ENCODE measurements at places on chromosomes 1 and 21.
A peak's percentile ranks its signal among the peaks of the same experiment; 100 is the strongest.

- DNase-seq, result no peak
These were observed 576.1 kb upstream of the RGS18 start for GRCh38 chr1:191582169-191582568.

DNA sequence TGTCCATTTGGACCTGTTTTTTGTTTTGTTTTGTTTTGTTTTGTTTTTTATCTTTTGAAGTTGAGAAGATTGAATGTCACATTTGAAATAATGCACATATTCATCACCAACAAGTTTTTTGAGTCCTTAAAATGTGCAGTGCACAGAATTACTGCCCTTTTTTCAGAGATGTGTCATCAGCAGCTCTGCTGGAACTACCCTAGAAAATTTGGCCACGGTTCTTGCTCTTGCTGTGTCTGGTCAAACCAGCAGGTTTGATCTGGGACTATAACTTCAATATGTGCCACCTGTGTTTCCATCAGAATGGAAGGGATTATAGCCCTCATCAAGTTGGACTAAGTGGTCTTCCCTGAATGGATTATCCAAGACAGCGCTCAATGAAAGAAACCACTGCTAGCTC lies 24.1 kb upstream of the CNN3 start:
- DNase-seq, result no peak

GRCh38 chr1:64574301-64574700 lies 104.4 kb downstream of the CACHD1 start:
- no peak for DNase-seq

- no peak for DNase-seq
These were observed 116.5 kb upstream of the COL24A1 start for GRCh38 chr1:86273066-86273465.

DNA sequence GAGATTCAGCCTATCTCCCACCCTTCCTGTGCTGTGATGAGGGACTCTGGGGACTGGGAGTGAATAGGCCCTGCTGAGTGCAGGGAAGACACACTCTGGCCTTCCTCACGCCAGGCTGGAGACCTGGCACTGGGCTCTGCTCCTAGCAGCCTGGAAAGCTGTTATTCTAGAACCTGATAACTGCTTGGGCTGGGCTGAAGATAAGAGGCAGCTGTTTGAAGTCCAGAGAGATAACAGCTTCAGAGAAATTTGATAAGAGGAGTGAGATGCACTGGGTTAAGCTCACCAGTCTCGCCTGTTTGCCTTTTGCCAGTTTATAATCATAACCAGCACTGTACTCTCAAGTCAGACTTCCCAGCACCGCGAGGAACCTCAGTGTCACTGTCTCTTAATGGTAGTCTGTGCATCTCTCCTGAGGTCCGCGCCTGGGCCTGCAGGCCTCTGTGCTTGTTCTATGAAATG lies 46.6 kb upstream of the GPR37L1 start:
- no peak for DNase-seq

- no peak for DNase-seq
These were observed 137.1 kb downstream of the CAMTA1 start for GRCh38 chr1:6922096-6922931.

DNA sequence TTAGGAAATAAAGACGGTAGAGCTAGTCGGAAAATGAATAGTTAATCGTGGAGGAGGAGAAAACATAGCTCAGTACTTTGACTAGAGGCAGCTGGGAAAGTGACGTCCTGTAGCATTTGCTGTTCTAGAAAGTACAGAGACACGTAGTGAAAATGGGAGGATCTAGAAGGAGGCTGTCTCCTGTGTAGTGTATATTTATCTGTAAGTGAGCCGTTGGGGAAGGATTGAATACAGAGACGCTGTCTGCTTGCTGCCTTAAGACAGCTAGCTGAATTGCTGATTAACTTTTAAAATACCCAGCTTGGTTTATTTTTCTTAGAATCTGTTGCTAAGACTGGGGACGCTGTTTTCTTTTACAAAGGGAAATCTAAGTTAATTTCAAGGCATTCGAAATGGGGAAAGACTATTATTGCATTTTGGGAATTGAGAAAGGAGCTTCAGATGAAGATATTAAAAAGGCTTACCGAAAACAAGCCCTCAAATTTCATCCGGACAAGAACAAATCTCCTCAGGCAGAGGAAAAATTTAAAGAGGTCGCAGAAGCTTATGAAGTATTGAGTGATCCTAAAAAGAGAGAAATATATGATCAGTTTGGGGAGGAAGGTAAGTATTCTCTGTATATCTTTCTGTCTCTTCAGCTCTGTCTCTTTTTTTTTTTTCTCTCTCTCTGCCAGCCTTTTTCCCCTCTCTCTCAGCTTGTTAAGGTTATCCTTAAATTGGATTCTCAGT lies at the start of gene DNAJB4:
DNAJB4 (plus strand) TSS at position 221 of the 729 bp plus-strand sequence; CDS start at position 393, 172 bp downstream.
- DNase-seq, result peak; percentile 7

GRCh38 chr1:201511396-201511940 lies 4.5 kb upstream of the CSRP1 start:
- no peak for DNase-seq

DNA sequence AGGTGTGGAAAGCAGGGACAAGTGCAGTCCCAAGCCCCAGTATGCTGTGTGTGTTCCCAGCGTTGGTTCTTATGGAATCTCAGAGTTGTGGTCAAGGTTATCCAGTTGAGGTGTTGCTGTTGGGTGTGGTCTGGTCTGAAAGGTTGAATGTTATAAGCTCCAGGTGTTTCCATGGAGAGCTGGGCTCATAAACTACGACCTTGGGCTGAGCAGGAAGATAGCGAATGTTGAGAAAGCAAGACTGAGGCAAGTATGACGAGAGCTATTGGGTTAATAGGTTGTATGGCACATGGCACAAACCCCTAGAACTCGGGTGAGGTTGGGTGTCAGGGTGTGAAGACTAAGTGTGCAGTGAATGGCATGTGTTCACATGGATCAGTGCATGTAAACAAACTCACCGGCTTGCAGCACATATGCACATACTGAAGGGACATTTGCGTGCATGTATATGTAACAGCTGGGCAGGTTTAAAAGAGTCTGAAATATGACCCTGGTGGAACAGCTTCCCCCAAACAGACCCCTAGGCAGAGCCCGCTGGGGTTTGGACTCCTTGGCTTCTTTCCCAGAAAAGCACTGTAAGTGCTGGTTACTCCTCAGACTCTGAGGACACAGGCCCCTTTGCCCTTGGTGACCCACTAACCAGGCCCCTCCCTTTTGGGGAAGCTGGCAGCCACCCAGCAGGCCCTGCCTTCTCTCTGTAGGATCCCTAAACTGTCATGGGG lies 117.5 kb downstream of the NAV1 start:
- no peak for DNase-seq

DNA sequence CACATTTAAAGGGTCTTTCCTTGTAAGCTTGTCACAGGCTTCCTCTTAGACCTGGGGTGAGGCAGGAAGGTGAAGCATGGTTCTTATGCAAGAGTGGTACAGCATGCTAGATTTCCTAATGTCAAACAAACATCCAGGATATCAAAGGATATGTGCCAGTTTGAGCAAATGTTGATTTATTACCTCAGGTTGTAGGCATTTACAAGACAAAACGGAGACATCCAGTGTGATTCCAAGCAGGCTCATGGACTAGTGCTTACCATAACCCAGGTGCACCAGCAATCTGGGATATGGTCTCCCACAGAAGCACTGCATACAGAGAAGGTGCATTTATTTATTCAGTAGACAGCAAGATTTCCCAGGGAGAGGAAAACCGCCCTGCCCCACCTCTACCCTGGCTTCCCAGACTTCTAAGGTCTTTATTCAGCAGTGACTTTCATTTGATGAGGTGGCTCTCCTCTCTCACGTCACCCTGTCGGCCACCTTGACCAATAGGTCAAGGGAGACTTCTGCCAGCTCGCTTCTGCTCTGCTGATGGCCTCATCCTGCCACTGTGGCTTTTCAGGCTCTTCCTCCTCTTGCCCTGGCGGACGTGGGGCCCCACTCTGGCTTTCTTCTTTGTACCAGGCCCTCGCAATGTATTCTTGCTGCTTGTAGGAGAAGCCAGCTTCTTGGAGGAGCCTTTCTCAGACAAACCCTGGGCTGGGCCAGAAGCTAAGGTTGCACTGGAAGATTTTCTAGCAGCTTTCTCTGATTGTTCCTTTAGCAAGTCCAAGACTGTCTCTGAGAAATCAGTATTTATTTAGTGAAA lies 25.6 kb downstream of the HHIPL2 start:
- no peak for DNase-seq

DNA sequence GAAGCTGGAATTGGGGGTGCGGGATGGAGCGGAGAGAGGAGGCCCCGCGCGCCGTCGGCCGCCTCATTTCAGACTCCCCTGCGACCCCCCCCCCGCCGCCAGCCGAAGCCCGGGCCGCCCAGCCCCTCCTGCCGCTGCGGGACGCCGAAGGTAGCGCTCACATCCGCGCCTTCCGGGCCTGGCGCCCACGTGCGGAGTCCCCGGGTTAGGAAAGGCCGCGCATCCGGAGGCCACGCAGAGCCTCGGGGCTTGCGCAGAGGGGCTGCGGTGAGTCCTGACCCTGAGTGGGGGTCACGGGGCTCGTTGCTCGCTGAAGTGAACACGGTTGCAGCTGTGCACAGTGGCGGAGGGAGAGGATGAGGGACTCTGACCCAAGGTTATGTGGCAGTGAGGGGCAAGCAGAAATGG lies 552 bp upstream of the ZNF496 start:
- peak; percentile 44 for DNase-seq

DNA sequence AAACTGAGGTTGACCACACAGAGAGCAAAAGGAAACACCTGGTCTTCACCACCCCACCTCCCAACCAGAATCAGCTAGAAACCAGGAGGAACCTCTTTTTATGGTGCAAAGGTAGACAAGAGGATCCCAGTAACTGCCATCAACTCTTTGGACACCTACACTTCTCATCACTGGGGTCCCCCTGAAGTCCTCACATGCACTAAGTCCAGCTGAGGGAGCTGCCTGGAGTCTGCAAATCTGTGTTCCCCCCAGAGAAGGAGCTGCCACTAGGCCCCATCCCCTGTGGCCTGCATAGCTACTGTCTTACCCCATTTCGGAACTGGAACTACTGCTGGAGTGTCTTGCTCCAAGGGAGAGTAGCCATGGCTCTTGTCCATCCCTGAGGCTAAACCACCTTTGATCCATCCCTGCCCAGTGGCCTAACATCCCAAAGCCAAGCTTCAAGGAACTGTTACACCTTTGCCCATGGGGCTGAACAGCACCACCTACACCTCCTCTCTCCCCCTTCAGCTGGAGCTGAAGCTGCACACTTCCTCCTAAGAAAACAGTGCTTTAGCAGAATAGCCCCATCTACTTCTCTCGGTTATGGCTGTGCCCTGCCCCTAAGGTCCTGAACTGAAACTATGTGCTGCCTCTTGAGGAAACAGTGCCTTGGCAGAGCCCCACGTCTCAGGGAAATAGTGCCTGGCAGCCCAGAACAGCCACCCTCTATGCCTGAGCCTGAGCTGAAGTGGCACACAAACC lies 85.4 kb upstream of the CD53 start:
- no peak for DNase-seq

DNA sequence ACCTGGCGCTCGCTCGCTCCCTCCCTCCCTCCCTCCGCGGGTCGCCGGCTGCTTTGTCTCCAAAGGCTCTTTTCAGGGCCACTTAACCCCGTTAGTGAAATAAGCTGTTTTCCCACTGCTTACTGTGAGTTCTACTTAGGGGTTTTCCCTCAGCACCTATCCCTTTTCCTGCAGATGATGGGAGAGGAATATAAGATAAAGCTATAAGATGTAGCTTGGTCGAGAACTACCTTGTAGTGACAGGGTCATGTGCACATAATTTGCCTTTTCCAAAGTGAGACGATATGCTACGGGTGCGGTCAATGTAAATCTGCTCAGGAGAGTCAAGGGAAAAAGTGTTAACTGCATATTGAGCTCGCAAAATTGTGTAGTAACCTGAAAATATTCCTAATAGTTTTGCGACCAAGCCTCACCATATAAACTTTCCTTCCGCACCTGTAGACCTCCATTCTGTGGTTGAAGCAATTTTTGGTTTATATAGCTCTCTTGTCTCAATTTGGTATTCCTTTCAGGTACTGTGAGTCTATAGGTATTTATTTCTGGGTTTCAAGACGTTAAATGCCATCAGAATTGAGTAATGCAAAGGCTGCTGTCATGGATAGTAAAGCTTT lies 55.8 kb upstream of the BOLA1 start:
- no peak for DNase-seq

DNA sequence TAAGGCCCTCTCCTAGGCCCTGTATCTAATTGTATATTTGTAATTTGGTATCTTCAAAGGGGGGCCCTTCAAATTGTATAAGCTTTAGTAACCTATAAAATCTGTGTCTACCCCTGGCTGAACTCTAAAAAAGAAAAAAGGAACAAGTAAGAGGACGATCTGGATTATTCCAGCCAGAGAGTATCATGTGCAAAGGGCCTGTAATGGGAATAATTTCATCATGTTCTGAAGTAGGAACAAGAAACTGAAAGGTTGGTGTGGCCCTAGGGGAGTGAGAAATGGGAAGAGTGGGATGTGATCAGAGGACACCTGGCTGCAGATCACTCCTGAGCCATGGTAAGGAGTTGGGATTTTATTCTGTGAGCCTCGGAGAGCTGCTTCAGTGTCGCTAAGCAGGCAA lies 14.7 kb downstream of the PTAFR start:
- no peak for DNase-seq

GRCh38 chr1:202671399-202671798 lies 38.9 kb downstream of the SYT2 start:
- DNase-seq, result no peak

DNA sequence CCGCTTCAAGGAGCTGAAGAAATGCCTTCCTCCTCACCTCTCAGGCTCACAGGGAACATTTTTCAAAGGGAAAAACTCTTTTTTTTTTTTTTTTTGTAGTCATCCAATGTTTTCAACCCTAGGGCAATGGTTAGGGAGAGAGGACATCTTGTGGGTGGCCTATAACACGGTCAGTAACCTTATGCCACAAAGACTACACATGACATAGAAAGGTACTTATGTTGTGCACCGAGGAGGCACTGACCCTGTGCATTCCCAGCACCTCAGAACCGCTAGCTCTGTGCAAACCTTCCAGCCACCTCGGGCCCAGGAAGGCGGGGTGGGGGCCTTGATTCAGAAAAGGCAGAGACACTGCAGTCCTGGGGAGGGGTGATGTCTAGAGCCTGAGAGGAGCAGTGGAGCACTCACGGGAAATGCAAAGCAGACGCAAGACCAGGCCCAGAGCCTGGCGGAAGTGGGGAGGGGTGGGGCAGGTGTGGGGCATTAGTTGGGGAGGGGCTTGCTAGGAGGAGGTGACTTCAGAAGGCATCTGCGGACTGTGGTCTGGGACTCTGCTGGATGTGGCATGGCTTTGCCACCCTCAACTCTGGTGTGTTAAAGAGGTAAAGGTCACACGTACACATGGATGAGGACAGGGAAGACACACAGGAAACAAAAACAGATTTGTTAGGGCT lies 68.6 kb downstream of the MDM4 start:
- no peak for DNase-seq

- no peak for DNase-seq
These were observed 2018.4 kb downstream of the NCAM2 start for GRCh38 chr21:23016617-23017016.

DNA sequence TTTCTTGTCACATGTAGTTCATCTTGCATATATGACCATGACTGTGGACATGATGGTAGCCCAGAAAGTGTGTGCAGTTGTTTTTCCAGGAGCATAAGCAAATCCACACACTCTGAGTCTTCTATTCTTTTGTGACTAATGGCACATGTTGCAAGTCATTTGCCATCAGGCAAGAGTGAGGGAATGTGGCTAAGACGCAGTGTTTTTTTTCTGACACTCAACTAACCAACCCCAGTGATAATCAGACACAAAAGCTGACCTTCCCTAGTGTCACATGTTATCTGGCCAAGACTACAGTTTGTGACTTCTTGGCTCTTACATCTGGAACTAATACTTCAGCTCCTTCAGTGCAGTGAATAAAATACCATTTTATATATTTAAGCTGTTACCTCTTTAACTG lies 108.8 kb downstream of the ITSN1 start:
- DNase-seq, result no peak

- no peak for DNase-seq
These were observed 26.2 kb downstream of the ITPKB start for GRCh38 chr1:226712742-226713419.

All from stimulated activated CD8-positive, alpha-beta memory T cell treated with anti-CD3 and anti-CD28 coated beads, Interleukin-2, amount 100 ng/mL, for 48 hours (primary cell).